ENCODE measurements at places on chromosomes 5 and 9. TPM values are rescaled to one million over a fixed set of nuclear protein-coding genes. Genes with fewer than 3 reads are reported as not detected.

GABRA6 gene
- total RNA-seq: not detected

SV2C gene
- 0.07 TPM for total RNA-seq

PCDHA10 gene
- not detected for total RNA-seq

SLC27A6 gene
- total RNA-seq: not detected

SPINK9 gene
- not detected for total RNA-seq

ZNF608 gene
- total RNA-seq: 0.32 TPM

NEUROG1 gene
- total RNA-seq: not detected

LRRC70 gene
- total RNA-seq: 0.63 TPM

SPATA31D1 gene
- not detected for total RNA-seq

SHISAL2B gene
- not detected for total RNA-seq

SLC31A1 gene
- 9.5 TPM for total RNA-seq

SHOC1 gene
- not detected for total RNA-seq

TRIM36 gene
- 0.39 TPM for total RNA-seq

ENTPD8 gene
- total RNA-seq: not detected

CORO2A gene
- 3.9 TPM for total RNA-seq

SPINK13 gene
- not detected for total RNA-seq

SYNPO gene
- not detected for total RNA-seq

RANBP3L gene
- not detected for total RNA-seq

BTNL3 gene
- total RNA-seq: not detected

PCDHGA11 gene
- total RNA-seq: 0.32 TPM

TMEM203 gene
- total RNA-seq: 29.4 TPM

CKMT2 gene
- total RNA-seq: not detected

SCGB3A2 gene
- total RNA-seq: not detected

TRIM32 gene
- total RNA-seq: 20.5 TPM

ZCCHC9 gene
- 37.8 TPM for total RNA-seq

IFNK gene
- not detected for total RNA-seq

HTR1A gene
- total RNA-seq: not detected

C9orf153 gene
- 0.54 TPM for total RNA-seq

IPO11 gene
- total RNA-seq: 29.1 TPM

ZNF454 gene
- total RNA-seq: not detected

SURF6 gene
- 15.6 TPM for total RNA-seq

FOXD1 gene
- total RNA-seq: 0.20 TPM

JAKMIP2 gene
- 6.3 TPM for total RNA-seq

ADGRV1 gene
- 0.05 TPM for total RNA-seq

FAM78A gene
- total RNA-seq: 105 TPM

SLC6A19 gene
- not detected for total RNA-seq
